ENCODE measurements at places on chromosomes 12 and 14.

DNA sequence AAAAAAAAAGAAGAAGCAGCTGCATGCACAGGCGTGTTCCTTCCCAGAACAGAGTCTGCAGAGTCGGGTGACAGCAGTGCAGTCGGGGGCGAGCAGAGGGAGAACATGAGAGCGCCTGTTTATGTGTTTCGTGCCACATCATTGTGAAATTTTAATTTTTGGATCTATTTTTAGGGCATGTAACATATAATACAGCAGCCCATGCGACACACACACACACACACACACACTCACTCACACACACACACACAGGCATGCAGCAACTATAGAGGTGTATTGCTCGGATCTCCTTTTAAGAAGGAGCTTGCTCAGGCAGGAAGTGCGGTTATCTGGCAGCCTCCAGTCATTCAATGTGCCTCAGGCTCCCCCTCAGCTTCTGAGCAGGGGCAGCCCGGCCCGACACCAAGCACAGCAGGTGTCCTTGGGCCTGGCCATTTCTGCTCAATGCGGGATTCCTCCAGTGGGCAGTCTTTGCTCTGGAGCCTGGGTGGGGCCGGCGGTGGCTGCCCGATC lies 71.8 kb downstream of the ZNF664 start:
- DNase-seq = no peak

DNA sequence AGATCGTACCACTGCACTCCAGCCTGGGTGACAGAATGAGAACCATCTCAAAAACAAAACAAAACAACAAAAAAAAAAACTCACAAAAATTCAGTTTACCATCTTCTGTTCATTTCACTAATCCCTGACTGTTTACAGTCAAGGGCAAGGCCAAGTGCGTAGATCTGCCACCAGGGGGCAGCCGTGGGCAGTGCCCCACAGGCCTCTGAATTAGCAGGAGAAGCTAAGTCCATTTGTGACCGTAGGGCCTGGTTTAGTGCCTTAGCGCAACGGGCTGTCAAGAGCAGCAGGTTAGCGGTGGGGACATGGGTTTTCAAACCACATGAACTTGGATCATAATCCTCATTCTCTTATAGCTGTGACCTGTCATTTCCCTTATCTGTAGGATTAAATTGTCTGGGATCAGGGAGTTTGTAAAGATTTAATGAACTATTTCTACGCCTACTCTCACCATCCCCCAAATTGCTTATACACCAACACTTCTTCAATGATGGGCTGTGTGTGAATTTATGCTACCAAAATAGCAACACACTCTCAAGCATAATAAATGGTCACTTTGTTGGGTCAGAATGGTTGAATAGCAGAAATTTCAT lies 49.0 kb downstream of the KCTD10 start:
- DNase-seq = peak; percentile 47

DNA sequence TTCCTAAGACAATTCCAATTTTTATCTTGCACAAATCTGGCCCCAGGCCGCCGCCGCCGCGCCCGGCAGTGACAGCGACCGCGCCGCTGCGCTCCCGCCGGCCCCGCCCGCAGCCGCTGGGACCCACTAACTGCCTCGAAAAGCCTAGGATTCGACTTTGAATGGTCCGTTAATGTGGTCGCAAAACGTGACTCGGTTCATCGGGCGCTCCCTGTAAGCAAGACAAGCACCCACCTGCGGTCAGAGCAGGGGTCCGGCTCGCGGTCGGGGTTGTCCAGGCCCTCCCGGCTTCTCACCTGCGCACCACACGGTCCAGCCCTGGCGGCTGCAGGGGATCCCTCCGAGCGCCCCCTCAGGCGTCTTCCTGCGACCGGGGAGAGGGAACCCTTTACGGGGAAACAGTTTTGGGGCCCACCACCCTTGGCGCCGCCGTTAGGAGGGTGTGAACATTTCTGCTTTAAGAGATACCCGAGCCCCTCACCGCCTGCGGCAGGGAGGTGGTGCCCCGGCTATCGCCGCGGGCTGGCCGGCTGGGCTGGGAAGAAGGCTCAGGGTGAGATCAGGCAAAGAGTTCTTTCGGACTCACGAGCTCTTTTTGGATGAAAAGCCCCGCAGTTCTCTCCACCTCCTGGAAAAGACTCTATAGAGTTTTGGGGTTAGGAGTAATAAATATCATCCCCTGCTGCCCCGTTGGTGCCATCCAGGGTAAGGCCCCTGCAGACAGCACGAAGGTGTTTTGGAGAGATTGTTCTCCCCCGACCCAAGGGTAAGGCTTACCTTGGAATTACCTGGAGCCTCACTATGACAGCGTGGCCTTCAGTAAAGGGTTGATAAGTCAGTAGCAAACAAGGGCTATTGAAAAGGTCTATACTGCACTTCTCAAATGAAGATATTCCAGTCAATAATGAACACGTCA lies 13.6 kb upstream of the FOXJ2 start:
- DNase-seq = no peak

GRCh38 chr12:116922194-116922897 lies 11.6 kb downstream of the FBXW8 start:
- DNase-seq = no peak

DNA sequence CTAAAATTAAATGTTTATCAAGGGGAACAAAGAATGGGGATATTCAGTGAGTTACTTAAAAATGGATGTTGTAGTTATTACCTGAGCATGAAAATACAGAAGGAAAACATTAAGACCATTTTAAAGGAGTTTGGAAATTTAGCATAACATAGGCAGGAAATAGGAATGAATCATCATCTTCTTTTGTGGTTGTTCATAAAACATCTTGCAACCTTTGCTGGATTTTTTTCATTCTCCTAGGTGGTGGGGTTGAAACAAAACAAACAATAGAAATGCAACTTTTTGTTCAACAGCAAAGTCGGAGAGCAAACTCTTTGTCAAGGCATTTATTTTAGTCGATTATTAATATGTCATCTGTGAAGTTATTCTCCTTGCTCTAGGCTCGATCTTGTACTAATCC lies 275.1 kb downstream of the IPO8 start:
- DNase-seq = no peak

DNA sequence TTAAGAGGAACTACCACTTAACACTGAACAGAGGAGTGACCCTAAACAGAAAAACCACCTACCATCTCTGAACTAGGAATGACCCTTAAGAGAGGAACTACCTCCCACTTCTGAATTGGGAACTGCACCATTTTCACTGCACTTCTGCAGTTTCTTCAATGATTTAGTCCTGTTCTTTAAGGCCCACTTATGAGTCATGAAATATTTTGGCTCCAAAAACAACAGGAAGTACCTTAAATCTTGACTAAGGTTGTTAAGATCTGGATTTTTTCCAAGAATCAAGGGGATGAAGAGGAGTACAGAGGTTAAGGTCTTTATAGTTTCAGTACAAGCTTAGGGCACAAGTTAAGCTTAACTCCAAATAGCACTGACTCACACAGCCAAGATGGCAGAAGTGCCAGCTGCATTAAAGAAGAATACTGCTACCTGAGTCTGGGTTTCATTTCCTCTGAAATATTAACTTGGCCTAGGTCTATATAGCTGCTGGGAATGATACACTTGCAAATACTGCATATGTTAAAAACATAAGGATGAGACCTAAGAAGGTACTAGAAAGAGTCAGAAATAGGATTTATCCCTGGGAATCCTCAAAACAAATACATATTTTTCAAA lies 4.2 kb downstream of the NPC2 start:
- DNase-seq = no peak

DNA sequence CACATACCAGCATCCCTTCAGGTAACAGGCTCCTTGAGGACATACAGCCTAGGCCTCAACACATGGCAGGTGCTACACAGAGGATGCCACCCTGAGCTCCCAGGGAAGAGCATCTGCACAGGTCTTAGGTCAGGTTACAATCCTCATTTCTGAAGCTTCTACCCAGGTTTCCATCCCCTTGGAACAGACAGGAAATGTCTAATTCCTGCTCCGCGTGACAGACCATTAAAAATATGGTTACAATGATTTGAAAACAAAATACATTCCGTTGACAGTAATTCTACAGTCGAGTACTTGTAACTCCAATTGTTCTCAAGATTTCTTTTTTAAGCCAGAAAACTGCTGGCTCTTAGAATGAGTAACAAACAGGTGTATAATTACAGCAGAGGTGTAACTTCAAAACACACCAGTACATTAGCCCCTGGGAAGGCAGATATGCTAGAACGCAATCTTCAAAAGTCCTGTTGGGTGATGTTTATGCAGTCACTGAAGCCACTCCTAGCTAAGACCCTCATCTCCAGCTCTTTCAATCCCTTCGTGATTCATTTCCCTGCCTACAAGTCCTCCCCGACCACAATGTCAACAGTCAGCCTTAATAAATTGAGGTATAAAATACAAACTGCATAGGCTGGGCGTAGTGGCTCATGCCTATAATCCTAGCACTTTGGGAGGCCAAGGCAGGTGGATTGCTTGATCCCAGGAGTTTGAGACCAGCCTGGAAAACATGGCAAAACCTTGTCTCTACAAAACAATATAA lies 11.6 kb downstream of the SETD3 start:
- no peak for DNase-seq

DNA sequence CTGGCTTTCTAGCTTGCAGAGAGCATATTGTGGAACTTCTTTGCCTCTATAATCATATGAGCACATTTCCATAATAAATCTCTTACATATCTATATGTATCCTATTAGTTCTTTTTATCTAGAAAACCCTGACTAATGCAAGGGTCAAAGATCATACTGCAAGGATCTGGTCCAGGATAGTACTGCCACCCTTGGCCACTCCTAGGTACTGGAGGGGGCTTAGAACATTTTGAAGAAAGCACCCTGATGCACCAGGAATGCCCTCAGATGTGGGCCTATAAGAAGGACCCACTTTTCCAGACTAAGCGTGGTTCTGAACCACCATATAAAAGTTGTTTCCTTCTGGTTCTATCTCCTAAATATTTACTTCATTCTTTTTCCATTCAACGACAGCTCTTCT lies 14.6 kb downstream of the ATXN7L3B start:
- no peak for DNase-seq

DNA sequence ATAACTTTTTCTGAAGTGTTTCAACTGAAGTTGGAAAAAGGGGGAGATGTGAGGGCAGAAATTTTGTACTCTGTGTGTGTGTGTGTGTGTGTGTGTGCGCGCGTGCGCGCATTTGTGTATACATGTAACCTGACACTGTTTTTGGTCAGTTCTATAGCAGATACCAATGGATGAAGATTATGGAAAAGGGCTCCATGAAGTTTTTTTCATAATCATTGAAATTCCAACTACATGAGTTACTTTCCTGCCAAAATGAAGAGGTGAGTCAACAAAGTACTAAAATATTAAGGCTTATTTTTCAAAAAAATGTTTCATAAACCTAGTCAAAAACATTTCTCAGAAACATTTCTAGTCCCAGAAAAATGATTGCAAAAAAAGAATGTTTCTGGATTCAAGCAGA lies 25.7 kb upstream of the CERS5 start:
- no peak for DNase-seq

DNA sequence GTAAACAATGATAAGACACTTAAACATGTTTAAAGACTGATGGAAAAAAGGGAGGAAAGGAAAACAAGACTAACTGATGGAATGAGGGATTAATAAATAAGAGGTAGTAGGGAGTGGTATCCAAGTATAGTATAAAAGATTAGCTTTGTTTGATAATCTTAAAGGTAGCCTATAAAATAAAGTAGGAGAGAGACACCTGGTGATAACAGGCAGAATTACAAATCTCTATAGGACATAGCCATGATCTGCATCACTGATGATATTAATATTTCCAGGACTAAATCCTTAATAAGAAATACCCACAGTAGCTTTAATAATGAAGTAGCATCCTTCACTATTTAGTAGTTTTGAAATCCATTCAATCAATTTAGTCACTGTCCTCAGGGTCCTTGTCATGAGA lies 30.4 kb downstream of the DLGAP5 start:
- no peak for DNase-seq

DNA sequence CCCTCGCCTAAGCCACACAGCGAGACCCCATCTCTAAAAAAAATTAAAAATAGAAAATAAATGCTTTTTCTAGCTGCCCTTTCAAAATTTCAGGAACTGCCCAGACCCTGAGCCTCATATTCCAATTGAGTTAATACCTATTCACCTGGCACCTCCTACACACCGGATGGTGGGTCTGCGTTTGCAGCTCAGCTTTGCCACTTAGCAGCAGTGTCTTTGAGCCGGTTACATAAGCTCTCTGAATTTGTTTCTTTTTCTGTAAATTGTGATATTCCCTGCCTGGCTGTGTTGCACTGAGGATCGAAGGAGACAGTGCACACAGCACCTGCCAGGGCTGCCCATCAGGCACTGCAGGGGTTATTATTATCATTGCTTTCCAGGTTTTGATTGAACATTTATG lies 125.6 kb downstream of the EML1 start:
- no peak for DNase-seq

DNA sequence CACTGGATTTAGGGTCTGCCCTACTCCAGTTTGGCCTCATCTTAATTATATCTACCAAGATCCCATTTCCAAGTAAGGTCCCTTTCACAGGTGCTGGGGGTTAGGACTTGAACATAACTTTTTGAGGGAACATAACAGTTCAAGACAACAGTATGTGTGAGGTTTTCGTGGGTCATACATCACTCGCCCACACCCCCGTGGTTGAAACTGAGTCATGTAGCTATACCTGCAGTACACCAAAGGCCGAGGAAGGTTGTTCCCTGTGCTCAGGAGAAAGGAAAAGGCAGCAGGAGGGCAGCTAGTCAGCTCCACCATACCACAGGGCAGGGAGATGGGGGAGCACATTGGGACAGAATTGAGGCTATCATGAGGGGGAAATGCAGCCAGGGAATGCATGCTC lies 167.0 kb downstream of the PPM1H start:
- no peak for DNase-seq

DNA sequence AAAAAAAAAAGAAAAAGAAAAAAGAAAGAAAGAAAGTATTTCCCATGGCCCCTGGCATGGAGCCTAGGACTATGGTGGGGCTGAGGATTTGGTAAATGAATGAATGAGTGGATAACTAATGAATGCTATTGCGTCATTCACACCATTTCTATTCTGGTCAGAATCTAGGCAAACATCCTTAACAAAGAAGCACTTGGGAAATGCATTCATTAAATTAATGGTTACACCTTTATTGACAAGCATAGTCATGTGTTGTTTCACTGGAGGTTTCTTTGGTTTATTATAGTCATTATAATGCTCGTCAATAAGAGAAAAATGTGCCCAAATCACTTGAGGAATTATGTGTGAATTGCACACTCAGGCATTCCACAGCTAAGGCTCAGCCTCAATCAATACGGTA lies 13.6 kb upstream of the AQP2 start:
- no peak for DNase-seq

DNA sequence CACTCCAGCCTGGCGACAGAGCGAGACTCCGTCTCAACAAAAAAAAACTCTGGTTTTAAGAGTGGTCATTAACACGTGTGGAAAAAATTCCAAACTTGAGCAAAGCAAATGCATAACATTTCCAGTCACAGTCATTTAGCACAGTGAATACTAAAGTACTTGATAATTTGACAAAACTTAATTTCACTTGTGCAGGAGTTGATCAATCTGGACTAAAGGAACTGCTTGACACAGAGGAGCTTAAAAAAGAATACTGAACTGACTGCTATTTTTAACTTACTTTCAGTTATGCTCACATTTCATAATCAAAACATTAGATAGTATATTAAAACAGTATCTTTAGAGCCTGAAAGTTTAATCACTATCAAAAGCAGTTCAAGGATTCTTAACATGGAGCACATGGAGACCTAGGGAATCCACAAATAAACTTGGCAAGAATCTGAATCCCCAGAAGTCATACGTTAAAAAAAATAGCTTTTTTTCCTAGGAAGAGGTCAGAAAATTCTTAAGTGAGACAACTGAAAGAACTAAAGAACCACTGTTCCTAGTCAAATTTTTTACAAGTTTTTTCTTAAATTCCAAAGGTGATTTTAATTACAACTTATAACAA lies 7.4 kb downstream of the UBE2N start:
- DNase-seq = no peak

- DNase-seq = no peak
Measured at GRCh38 chr12:68622250-68622649, 11.6 kb downstream of the RAP1B start.
